ENCODE measurements at places on chromosomes 12 and 14. TPM values are rescaled to one million over a fixed set of nuclear protein-coding genes. Genes with fewer than 3 reads are reported as not detected.

DNA sequence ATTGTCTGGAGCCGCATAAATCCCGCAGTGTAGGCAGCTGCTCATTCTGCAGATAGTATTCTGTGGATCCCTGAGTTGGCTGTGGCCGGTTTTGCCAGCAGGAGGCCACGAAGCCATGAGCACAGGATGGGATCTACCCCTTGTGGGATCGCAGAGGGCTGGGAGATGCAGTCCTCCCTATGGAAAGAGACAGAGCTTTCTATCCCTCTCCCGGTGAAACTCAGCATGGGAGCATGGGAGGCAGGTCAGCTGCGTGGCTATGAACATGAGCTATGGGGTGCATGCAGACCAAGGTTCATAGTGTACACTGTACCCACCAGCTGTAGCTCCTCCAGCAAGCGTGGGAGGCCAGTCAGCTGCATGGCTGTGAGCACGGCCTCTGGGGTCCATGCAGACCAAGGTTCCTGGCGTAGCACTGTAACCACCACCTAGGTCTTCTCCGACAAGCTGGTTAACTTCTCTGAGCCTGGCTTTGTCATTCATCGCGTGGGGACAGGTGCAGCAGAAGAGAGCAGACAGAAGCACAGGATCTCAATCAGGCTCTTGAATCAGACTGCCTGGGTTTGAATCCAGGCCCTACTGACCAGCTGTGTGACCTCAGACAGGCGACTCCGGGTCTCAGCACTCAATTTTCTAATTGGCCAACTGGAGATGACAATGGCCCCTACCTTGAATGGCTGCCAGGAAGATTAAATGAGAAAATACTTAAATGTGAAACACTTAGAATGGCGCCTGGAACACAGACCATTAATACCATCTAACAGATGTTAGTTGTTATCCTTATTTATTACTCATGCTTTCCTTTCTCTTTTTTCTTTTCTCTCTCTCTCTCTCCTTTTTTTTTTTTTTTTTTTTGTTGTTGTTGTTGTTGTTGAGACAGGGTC lies 6.0 kb downstream of the BDKRB1 start:
- no peak for DNase-seq

KITLG gene
- 75.7 TPM for total RNA-seq

DNA sequence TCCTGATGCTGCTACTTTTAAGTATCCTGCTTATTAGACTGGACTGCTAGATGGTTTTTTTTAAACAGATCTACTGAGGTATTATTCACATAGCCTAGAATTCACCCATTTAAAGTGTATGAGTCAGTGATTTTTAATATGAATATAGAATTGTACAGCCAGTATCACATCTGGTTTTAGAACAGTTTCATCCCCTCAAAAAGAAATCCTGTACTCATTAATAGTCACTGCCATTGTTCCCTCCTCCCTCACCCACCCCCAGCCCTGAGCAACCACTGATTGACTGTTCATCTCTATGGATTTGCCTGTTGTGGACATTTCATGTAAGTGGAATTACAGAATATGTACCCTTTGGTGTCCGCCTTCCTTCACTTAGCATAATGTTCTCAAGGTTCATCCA lies 98.4 kb downstream of the PPP2R5C start:
- DNase-seq, result no peak

BBOF1 gene
- 23.9 TPM for total RNA-seq

- DNase-seq, result no peak
These were observed 47.9 kb downstream of the NEUROD4 start for GRCh38 chr12:55067701-55068100.

NRXN3 gene
- total RNA-seq, result 3.9 TPM
